ENCODE measurements at places on chromosomes 1 and 21. TPM values are rescaled to one million over a fixed set of nuclear protein-coding genes. Genes with fewer than 3 reads are reported as not detected.

CLDN14 gene
- 3.4 TPM for total RNA-seq

ROR1 gene
- 13.6 TPM for total RNA-seq

GRCh38 chr1:8078176-8078671 is 52.1 kb upstream of the ERRFI1 start:
- DNase-seq, result no peak

DNA sequence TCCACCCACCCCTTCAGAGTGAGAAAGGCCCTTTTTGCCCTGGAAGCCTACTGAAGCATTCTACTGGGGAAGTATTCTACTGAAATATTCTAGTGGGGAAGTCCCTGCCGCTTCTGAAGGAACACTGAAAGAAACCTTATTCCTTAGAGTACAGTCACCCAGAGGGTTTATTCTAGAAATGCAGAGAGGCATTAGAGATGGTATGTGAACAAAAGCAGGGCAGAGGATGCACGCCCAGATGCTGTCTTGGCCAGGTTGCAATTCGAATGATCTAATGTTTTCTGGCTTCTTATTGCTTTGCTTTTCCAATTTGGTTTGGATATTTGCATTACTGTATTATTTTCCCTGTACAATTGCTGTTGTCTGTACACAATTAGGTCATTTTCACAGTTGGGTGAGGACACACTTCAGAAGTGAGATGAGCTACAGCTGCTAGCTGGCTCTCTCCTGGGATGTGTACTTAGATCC is 37.1 kb downstream of the CCN1 start:
- peak; percentile 52 for DNase-seq

DNA sequence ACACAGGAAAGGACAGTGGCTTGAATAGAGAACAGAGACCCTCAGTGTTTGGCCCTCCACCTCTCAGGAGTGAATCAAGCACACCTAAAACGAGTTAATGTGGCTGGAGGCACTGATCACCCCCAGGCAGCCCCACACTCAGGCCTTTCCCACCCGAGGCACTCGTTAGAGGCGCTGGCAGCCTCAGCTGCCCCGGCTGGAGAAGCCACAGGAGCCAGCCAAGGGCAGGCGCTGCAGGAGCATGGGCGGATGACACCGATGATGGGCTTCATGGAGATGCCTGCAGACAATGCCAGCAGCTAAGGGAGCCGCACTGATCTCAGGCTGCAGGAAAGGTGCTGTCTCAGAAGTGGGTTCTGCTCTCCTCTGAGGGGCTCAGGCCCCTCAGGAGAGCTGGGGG is 24.1 kb upstream of the ABCG1 start:
- DNase-seq, result no peak

DNA sequence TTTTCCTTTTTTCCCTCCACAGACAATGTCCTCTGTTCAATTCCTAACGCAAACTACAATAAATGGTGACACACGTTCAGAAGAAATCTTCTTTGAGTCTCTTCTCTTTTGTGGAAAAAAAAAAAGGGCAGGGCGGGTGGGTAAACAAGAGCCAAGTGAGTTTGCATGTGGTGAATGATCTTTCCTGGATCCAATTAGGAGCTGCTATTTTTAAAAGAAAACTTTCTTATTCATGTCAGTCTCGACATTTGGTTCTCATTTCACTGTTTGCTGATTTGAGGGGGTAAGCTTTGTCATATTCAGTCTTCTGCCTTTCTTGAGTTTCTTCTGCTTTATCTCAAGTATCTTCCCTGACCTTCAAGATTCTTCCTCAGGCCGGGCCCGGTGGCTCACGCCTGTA is 29.2 kb upstream of the KIF1B start:
- no peak for DNase-seq

- no peak for DNase-seq
Observed at GRCh38 chr1:52532731-52533327, 20.1 kb downstream of the TUT4 start.

GRCh38 chr1:119245881-119246280 is 105.4 kb upstream of the WARS2 start:
- DNase-seq, result no peak

OLIG2 gene
- not detected for total RNA-seq

DNA sequence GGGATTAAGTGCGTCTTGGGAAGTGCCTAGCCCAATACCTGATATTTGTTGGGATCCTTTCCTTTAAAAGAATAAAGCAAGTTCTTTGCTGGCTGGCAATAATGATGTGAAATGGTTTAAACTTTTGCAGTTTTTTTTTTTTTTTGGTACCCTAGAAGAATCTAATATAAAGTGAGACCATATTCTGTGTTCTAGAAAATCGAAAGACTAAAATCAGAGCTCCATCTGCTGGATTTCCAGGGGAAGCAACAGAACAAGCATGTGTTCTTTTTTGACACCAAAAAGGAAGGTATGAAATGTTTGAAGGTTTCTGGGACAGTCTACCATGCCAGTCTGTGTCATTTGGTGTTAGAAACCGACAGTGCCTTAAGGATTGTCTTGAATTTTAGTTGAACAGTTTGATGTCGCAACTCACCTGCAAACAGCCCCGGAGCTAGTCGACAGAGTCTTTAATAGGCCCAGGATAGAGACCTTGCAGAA is 6.4 kb downstream of the UTP11 start:
- DNase-seq, result no peak

EXO1 gene
- 3.2 TPM for total RNA-seq

DNA sequence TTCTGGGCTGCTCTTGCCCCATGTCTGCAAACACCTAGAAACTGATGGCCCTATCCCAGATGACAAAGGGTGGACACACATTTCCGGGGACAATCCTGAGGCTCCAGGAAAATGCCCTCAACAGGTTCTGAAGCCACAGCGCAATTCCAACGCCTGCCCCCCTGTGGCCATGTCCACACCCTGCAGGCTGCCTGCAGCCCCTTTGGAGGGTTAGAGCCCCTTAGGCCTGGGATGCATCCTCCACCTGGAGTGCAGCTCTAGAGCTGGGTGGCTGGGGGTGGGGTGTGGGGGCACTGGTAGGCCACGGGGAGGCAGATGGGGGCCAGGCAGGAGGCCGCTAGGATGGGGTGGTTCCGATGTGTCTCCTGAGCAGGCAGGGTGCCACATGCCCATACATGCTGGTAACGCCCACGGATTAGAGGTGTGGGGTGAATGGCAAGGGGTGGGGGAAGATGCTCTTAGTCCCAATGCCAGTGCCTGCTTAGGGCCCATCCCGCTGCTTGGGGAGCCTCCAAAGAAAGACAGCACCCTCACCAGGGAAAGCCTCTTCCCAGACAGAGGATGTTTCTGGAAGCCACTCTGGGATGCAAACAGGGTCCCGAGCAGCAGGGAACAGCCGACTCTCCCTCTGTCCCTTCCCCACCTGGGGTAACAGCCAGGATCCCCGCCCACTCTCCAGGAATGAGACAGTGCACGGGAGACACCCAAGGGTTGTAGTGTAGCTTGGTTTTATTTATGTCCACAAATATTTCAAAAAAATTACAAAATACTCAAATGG is 34.0 kb downstream of the SLC45A1 start:
- peak; percentile 58 for DNase-seq

DNA sequence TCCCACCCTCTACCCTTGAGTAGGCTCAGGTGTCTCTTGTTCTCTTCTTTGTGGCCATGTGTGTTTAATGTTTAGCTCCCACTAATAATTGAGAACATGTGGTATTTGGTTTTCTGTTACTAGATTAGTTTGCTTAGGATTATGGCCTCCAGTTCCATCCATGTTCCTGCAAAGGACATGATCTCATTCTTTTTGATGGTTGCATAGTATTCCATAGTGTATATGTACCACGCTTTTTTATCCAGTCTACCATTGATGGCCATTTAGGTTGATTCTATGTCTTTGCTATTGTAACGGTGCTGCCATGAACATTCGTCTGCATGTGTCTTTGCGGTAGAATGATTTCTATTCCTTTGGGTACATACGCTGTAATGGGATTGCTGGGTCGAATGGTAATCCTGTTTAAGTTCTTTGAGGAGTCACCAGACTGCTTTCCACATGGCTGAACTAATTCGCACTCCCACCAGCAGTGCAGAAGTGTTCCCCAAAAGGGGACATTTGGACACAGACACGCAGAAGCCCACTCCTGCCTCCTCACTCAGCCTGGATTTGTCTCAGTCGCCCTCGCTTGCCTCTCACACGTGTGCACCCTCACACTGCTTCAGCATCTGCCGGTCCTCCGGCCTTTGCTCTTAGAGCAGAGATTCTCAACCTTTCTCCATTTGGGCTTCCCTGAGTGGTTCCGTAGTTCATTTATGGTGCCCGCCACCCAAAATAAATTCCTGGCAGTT is 3.7 kb downstream of the MX2 start:
- DNase-seq, result no peak

Data from tongue (tissue), 3 donors.